ENCODE measurements at places on chromosomes 7 and 10. TPM values are rescaled to one million over a fixed set of nuclear protein-coding genes. Genes with fewer than 3 reads are reported as not detected.

DNA sequence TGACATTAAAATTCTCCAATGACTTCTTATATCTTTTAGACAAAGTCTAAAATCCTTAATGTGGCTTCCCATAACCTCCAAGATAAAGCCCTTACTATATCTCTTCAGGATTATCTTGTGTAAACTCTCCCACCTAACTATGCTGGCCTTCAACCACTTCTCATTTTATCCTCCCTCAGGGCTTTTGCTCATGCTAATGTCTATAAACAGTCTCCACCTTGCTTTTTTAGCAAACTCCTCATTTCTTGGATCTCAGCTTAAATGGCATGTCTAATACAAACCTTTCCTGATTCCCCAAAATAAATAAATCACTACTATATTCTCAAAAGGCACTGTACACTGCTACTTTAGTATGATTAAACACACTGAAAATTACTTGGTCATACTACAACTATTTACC is 181.2 kb downstream of the LRRN3 start:
- DNase-seq: no peak

PDCD4 gene
- total RNA-seq: 17.4 TPM

DNA sequence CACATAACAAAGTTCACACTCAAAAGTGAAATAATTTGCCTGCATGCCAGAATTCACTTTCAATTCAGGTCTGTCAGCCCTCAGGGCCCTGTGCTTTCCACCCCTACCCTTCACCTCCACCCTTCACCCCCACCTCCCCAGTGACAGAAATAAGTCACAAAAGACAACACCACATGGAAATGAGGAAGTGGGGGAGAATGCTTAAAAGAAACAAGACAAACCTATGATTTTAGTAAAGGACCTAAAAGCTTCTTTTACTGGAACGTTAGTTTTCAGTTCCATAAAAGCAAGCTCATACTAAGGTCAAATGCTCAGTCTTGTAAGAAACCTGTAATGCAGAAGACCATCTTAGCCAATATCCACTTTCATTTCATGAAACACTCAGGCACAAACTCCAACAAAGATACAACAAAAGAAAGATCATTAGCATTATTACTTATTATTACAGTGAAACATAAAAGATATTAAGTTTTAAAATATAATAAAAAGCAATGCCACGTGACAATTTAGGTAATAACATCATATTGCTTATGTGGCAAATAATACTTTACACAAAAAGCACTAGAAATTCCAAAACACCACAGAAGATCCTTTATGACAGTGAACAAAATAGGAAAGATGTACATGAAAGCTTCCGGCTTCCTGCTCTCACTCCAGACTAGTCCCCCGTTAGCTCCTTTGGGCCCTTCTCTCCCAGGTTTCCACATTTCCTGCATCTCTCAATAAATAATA is 112.1 kb downstream of the LMBR1 start:
- no peak for DNase-seq

GRCh38 chr7:112566442-112567324 is 85.9 kb downstream of the LSMEM1 start:
- no peak for DNase-seq

GRCh38 chr10:57983281-57983791 is 284.4 kb downstream of the IPMK start:
- DNase-seq: no peak

DNA sequence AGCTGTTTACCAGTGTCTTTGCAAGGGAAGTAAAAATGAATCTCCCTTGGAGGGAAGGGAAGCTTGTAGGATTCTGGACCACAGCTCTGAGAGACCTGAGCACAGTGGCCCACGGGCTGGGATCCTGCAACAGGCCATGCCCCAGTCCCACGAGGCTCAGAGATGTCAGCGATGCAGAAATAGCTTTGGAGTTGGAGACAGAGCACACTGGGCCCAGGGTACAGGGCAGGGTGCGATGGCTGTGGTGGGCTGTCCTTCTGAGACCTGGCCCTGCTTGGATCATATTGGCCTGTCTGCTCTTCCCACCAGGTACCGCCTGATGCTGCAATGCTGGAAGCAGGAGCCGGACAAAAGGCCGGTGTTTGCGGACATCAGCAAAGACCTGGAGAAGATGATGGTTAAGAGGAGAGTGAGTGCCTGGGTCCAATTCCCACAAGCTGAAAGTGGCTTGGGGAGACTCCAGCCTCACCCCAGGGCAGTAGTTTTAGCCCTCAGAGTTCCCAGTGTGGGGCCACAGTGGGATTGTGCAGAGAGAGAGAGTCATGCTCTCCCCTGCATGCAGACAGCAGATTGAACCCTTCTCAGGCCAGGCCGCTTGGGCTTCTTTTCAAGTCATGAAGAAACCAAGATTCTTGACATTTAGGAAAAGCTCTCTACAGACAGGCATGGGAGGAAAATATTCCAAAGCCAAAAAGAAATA is 13.5 kb upstream of the CSGALNACT2 start:
- peak; percentile 33 for DNase-seq

DNA sequence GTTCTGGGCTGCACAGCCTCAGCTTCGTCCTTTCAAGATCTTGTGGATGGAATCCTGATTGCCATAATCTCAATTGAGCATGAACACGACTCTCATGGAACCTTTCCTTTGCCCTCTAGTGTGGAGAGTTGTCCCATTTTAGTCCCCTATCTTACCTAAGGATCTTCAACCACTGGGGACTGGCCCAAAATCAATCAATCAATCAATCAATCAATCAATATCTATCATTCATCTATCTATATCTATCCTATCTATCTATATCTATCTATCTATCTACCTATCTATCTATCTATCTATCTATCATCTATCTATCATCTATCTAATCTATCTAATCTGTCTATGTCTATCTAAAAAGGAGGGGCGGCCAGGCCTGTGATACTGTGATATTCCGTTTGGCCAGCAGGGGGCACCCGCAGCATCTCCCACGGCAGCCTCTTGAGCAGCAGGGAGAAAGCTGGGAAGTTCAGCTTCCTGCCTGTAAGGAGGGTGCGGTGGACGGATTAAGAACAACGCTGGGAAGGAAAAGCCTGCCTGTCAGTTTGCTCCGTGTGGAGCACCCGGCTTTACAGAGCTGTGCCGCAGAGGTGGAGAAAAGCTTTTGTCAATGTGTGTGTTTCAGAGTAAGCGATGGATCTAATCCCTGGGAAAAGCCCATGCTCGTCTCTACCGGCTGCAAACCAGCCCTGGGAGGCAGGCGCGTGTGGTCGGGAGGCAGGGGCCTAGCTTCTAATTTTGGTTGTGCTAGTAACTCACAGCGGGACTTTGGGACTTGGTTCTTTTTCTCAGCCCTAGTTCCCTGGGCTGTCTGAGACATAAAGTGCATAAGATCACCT is 124.9 kb downstream of the SH2D4B start:
- DNase-seq: peak; percentile 86

GSTO2 gene
- 20.6 TPM for total RNA-seq

DNA sequence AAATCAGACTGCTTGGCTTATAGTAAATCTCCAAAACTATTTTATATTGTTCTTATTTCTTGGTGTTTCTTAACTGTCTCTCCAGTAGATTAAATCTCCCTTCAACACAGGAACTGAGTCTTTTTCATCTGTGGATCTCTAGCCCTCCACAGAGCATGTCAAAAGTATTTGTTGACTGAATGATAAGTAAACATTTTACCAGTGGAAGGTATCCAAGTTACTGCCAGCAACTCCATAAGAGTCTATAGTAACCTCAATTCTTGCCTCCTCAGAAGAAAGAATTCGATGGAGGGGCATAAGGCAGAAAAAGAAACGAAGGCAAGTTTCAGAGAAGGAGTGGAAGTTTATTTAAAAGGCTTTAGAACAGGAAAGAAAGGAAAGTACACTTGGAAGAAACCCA is 293.9 kb upstream of the DKK1 start:
- DNase-seq: no peak

DNA sequence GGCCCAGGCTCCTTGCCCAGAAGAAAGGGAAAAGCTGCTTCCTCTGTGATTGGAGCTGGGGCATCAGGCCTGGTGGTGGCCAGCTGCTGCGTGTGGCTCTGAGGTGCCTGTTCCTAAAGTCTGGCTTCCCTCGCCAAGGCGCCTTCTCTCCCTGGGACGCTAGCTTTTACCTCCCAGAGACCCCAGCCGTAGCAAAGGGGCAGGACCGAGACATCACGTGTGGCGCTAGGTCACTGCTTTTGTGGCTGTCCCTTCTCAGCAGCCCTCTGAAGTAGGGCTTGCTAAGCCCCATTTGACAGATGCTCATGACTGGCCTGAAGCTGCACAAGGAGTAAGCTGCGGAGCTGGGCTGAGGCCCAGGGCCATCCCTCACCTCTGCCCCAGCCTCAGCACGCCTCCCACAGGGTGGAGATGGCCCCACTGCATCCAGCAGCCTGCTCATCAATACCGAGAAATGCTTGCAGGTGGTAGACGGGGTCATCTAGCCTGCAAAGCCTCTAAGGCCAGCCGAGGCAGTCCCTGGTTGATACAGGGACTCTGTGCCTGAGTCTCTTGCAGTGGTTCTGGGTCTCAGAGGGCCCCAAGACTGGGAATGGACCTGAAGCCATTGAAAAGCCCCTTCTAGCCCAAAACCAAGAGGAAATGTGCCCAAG is 171.2 kb downstream of the LCOR start:
- peak; percentile 51 for DNase-seq

HOXA3 gene
- total RNA-seq: not detected

DNA sequence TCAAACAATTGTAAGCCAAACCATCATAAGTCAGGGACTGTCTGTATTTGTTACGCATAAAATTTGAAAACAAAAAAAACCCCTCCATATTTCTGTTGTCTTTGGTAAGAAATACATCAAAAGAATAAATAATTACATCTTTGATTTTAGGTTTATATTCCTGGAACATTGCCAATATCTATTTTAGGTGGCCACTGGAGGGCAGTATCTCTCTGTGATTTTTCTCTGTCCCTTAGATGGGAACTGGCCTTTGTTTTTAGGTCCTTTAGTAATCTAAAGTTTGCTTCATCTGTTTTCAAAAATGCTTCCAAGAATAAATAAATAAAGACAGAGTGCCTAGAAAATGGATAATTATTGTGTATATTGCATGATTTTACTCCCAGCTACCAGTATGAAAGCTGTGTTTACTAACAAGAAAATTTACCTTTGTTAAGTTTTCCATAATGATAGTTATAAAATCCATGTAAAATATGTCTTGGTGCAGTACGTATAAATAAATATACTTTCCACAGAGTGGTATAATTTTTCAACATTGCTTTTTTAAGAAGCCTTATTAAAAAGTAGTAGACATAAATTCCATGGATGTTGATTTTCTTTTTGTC is 64.2 kb downstream of the PHYHIPL start:
- DNase-seq: peak; percentile 7

SVIL gene
- 14.5 TPM for total RNA-seq

HDAC9 gene
- 2.1 TPM for total RNA-seq

DNA sequence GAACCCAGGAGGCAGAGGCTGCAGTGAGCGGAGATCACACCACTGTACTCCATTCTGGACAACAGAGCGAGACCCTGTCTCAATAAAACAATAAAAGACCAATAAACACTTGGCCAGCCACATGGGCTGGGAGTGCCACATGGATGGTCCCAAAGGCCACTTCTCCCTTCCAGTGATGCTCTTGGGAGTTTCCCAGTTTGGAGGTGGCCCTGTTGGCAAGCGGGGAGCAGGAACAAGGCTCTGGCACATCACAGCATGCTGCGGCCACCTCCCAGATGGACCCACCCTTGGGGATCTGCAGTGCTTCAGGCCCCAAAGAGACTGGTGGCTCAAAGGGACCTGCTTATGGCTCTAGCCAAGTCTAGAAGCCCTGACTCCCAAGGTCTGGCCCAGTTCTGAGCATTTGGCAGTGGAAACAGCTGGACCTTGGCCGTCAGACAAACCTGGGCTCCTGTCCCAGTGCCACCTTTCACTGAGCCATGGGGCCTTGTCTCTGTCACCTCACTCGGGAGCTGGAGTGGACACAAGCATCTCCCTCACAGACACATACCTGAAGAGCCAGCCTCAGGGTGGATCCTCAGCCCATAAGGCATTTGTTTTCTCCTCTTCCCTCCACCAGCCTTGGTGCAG is 91.7 kb downstream of the COL13A1 start:
- no peak for DNase-seq

DNA sequence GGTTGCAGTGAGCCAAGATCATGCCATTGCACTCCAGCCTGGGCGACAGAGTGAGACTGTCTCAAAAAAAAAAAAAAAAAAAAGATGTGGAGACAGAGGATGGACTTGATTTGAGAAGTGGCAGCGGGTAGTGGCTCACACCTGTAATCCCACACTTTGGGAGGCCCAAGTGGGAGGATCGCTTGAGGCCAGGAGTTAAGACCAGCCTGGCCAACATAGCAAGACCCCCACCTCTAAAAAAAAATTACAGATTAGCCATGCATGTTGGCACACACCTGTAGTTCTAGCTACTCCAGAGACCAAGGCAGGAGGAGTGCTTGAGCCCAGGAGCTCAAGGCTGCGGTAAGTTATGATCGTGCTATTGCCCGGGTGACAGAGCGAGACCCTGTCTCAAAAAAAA is 24.3 kb upstream of the ASCC1 start:
- DNase-seq: no peak

DNA sequence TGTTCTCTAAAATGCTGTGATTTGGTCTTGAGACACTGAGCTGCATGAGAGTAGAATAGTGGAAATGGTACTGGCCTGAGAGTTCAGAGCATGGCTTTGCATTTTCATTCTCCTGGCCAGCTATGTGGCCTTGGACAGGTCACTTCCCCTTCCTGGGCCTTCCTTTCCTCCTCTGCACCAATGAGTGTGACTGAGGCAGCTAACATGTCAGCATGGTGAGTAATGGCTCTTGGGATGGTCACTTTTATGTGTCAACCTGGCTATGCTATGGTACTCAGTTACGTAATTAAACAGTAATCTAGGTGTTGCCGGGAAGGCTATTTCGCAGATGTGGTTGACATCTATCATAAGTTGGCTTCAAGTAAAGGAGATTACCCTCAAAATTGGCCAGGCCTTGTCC is 109.3 kb downstream of the RTKN2 start:
- no peak for DNase-seq

DNA sequence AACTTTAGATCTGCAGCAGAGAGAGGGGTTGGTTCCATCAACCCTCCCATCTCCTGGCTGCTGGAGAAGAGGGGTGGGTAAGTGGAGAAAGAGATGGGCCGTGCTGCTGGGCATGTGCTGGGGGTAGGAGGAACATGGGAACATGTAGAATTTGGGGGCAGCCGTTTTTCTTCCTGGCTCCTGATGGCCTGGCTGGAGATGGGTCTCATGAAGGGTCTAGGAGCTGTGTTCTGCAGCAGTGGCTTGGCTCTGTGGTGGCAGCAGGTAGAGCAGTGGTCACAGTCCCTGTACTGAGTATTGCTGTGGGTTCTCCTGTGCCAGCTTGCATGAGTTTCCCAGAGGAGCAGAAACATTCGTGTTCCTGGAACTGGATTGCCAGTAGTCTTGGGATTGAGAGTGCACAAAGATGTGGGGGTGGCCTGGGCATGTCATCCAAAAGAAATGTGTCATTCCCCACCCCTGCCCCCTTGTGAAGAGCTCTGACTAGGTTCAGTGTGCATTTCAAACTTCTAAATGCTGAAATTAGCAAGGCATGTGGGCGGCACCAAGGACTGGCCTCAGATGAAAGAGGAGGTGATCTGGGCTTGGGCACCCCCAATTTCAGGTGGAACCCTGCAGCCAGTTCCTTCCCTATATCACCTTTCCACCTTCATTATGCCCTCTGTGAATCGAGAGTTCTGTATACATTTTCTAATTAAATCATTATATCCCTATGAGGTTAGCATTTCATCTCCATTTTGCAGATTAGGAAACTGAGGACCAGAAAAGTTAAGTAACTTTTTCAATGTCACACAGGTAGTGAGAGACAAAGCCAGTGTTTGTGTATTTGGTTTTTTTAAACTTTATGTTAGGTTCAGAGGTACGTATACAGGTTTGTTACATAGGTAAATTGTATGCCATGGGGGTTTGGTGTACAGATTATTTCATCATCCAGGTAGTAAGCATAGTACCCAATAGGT is 2.1 kb downstream of the CHST3 start:
- peak; percentile 13 for DNase-seq

Data from H7 (cell line).